ENCODE measurements at places on chromosomes 6 and 20.

DNA sequence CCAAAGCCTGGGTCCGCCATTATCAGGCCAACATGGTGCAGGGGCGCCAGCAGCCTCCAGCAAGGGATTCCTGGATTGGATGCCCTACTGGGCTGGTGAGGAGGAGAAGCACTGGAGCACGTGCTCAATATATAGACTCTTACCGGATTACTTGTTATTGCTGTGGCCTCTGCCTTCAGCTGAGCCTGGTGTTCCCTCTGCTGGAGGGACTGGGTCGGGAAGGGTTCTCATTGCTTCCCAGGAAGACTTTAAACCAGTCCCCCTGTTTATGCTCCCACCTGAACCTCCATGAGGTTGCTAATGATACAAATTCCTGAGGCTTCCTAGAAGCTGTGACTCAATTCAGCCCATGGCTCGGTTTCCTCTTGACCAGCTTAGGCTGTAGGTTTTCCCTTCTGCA lies 186.7 kb upstream of the ARID1B start:
- DNase-seq, result no peak

GRCh38 chr6:123769431-123769830 lies 34.2 kb upstream of the NKAIN2 start:
- no peak for DNase-seq

- no peak for DNase-seq
These were observed 69.6 kb downstream of the GNAS-AS1 start for GRCh38 chr20:58781138-58781537.

DNA sequence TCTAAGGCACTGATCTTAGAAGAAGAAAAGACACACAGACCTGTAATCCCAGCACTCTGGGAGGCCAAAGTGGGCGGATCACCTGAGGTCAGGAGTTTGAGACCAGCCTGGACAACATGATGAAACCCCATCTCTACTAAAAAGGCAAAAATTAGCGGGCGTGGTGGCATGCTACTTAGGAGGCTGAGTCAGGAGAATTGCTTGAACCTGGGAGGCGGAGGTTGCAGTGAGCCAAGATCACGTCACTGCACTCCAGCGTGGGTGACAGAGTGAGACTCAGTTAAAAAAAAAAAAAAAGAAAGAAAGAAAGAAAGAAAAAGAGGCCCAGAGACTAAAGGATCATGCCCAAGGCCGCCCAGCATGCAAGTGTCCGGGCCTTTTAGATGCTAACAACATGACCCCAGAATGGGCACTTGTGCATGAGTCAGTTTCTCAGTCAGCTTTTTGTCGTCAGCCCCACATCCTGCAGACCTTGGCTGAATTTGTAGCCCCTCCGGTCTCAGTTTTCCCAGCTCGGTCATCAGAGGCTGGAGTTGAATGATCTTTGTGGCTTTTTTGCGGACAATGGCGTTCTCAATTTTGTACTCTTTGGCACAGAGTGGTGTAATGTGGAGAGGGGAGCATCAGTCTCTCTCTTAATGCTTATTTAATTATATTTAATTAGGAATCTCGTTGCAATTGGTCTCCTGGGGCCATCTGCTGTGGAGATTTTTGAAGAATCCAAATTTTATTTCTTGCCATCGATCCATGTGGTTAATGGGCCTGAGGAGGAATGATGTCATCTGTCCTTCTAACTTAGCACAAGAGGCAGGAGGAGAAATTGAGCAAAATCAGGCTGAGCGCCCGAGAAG lies 30.6 kb upstream of the APCDD1L start:
- no peak for DNase-seq

DNA sequence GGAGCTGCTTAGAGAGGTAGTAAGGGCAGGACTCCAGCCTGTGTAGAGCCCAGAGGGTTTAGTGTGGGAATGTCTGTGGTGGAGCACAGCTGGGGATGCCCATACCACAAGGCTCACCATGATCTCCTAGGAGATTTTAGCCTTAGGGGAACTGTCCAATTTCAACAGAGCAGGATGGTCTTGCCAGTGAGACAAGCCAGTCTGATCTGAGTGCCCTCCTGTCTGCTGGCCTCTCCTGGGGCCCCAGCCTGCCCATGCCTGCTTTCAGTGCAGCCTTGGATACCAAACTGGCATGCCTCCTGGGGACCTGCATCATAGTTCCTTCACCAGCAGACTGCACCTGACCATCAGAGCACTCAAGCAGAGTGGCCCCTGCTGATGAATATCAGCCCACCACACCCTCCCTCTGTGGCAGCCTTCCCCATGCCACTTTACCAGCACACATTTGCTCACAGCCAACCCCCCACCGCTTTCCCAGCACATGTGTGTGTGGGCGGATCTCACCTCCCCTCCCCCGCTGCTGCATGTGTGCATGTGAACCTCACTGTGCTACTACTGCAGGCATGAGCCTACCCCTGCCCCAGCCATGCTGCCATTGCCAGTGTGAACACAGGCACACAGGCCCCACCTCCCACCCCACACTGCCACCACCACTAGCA lies 7.9 kb upstream of the TREM1 start:
- no peak for DNase-seq

DNA sequence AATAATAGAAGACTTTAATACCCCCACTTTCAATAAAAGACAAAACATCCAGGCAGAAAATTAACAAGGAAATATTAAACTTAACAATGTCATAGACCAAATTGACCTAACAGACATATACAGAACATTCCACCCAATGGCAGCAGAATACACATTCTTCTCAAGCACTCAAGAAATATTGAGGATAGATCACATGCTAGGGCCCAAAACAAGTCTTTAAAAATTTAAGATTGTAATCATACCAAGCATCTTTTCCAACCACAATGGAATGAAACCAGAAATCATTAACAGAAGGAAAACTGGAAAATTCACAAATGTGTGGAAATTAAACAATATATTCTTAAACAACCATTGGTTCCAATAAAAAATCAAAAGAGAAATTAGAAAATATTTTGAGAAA lies 161.0 kb downstream of the COL12A1 start:
- DNase-seq, result no peak

DNA sequence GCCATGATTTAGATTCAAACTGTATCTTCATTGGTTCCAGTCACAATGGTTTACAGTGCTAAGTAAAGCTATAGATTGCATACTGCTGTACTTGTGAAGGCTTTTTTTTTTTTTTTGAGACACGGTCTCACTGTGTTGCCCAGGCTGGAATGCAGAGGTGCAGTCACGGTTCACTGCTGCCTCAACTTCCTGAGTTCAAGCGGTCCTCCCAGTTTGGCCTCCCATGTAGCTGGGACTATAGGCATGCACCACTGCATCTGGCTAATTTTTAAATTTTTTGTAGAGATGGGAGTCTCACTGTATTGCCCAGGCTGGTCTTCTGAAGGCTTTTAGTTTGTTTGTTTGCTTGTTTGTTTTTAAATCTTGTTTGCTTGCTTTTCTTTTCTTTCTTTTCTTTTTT lies 24.9 kb downstream of the ITCH start:
- DNase-seq, result no peak

GRCh38 chr6:12174878-12175277 lies 115.3 kb upstream of the EDN1 start:
- no peak for DNase-seq
